ENCODE measurements at places on chromosomes 2 and 18.

DNA sequence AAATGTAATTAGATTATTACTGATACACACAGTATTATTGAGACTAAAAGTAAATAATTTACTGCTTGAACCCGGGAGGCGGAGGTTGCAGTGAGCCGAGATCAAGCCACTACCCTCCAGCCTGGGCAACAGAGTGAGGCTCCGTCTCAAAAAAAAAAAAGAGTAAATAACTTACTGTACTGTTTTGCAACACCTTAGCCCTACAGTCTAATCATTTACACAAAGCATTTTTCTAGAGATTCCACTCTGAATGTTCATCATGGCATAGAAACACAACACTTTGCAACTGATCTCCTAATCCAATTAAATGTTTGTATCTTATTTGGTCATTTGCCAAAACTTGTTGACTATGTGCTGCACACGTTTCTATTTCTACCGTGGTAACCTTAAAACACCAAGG lies 23.4 kb upstream of the RMP24 start:
- DNase-seq: no peak

GRCh38 chr2:223501641-223502040 lies 100.5 kb downstream of the SCG2 start:
- DNase-seq: no peak

- DNase-seq: no peak
Measured at GRCh38 chr2:98720286-98720685, 10.6 kb downstream of the MGAT4A start.

GRCh38 chr2:105793196-105793975 lies 48.7 kb downstream of the NCK2 start:
- no peak for DNase-seq

GRCh38 chr2:60857056-60857455 lies 24.3 kb upstream of the REL start:
- DNase-seq: no peak

GRCh38 chr2:15169326-15170069 lies 391.6 kb downstream of the NBAS start:
- DNase-seq: no peak
